NCI-H2029 (cell line): ENCODE measurements at places on chromosomes 2 and 18.

DNA sequence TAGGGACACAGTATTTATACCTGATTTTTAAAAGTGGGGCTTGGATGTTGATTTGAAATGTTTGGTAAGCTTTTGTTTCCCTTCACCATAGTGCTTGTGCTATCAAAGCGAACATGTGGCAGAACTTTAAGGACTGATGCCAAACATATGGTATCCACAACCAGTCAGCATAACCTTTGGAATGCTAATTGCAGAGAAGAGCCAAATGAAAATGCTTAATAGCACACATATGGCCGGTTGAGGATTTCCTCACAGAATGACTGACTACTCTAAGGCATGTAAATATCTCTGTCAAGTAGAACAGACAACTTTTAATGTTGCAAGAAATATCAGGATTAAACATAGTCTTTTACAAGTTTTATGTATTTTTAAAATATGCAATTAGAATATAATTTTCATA lies 120.9 kb upstream of the COL3A1 start:
- DNase-seq = no peak

DNA sequence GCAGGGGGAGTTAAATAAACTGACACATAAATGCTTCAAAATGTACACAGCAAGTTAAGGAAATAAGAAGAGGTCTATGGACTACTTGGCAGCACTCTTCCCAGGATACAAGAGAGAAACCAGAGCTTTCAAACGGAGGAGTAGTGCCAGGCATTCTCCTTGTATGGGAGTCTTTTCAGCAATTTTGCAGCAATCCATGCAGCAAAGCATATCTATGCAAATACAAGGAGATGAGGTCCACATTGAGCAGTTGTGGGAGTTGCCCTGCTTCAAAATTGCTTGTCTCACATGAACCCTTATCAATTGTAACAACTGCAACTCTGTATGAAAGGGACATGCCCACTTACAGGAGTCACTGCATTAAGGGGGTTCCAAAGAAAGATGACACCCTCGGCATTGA lies 37.8 kb downstream of the SCN9A start:
- DNase-seq = no peak

DNA sequence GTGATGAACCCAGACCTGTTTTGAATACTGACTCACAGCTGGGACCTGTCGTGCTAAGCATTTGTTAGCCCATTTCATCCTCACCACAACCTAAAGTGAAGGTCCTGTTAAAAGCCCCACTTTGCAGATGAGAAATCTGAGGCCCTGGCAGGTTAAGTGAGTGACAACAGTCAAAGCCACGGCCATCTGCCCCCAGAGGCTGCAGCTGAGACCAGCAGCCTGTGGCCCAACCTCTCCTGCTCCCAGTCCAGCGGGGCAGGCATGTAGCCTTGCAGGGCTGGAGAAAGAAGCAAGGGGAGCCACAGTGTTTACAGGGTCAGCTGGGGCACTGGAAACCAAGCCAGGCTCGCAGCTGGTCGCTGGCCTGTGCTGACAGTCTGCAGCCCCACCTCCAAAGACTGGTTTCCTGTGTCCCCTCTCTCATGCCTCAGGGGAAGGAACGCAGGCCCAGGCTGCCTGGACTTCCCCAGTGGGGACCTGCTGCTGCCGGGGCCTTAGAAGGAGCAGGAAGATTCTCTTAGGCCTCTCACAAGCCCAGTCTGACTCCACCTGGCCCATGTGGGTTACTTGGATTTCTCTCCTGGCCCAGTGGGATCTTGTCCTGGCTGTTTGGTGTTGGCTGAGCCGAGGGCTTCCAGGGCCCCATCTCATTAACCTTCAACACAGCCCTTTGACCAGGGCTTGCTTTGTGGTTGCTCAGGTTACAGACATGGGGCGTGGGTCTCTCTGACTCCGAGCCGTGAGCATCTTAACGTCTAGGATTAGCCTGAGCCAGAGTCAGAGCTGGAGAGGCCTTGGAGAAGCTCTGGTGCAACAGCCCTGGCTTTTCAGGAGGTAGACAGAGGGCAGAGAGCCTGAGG lies 1.7 kb downstream of the INPP5D start:
- DNase-seq = no peak

- DNase-seq = no peak
Measured at GRCh38 chr2:44531289-44531688, 169.5 kb downstream of the CAMKMT start.

GRCh38 chr18:21064347-21064746 lies 47.3 kb downstream of the ROCK1 start:
- no peak for DNase-seq

GRCh38 chr18:9079818-9080528 lies 22.5 kb upstream of the NDUFV2 start:
- DNase-seq = no peak

DNA sequence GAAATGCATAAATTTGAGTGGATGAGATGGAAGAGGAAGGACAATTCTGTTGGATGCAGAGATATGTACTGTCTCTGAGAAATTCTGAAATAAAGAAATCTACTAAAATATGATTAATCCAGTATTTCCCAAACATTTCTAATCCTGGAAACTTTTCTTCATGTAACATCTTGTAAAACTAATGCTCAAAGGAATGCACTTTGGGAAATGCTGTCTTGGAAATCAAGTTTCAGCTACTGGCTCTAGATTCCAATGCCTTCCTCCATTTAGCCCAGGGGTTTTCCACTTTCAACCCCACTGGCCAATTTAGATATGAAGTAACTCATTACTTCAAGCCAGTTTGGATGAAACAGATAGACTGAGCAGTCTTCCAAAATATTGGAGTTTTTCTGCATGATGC lies 355.1 kb downstream of the TXNL1 start:
- no peak for DNase-seq

DNA sequence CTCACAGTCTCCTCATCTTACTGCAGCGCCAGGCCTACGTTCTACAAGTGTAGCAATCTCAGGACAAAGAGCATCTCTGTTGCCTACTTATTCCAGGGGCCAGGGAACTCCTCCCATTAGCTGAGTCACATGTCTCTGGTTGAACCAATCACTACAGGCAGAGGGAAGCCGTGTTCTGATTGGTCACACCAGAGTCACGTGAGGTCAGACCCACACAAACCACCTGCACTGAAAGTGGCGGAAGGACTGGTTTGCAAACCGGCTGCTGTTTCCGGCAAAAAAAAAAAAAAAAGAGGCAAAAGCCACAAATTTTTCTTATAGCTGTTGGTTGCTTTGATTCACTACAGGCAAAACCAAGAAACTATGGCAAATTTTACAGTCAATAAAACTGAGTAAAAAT lies 21.9 kb upstream of the USP14 start:
- DNase-seq = no peak

- no peak for DNase-seq
Measured at GRCh38 chr2:196291426-196291825, 120.0 kb upstream of the STK17B start.

DNA sequence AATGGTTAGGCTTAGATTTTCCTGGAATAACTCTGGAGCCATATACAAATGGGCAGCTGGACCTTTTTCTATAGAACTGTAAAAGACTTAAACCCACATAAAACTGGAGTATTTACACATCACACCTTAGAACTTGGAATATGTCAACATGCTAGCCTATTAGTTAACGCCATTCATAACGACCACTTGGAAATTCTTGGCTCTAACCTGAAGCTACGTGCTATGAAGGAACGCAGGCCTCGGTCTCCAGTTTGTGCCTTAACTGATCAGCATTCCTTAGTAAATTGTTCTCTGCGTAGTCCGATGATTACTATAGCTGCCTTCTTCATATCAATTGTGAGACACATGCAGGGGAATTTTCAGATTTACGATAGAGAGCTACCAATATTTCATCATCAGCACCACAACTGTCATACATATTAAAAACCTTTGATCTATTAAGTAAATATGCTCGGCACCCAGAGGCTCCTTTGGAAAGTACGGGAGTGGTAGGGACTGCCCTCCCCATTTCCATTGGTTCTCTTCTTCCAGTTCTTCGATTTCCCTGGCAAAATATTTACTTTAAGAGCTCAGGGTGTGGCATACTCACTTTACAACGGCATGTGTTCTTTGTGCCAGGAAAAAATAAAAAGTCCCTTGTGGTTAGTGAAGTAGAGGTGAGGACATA lies 17.5 kb upstream of the CCL20 start:
- peak; percentile 21 for DNase-seq

GRCh38 chr2:23411752-23412431 lies 26.9 kb downstream of the KLHL29 start:
- no peak for DNase-seq

DNA sequence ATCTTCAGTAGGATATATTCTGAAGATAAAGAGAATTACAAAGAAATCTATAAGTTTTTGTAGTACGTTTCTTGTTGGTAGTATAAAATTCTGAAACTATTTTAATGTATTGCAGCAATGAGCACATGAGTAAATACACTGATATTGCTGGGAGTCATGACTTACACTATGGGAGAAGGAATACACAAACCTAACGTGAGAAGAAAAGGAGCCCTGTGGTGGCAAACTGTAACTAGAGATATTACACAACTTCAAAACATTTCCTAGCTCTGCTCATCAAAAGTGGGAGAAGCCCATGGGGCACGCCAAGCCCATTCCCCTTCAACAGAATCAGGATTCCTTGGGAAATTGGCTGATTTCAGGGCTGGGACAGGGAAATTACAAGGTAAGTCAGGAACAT lies 20.5 kb downstream of the SPIRE1 start:
- no peak for DNase-seq

- DNase-seq = peak; percentile 15
Measured at GRCh38 chr2:225008935-225009334, 33.3 kb downstream of the DOCK10 start.

DNA sequence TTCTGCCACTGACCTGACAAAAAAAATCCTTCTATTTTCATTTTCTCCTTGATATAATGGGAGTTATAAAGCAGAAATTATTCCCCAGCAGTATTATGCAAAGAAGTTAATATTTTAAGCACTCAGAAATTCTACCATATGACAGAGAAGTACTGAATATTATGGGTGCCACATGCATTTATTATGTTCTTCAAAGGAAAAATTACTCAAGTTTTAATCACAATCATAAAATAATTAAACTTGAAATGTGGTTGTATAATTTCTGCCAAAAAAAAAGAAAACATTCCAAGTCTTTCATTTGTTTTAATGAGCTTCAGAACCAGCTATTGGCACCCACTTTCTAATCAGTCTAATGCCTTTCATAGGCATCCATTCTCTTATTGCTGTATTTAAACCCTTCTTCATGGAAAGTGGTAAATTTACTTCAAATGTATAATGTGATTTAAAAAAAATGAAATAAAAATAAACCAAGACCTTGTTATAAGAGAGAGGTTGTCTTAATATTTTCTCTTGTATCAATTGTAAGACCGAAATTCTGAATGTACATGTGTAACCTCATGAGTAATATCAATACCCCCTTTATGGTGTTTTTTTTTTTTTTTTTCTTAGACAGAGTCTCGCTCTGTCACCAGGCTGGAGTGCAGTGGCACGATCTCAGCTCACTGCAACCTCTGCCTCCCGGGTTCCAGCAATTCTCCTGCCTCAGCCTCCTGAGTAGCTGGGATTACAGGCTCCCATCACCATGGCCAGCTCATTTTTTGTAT lies 302.3 kb downstream of the IRS1 start:
- no peak for DNase-seq

DNA sequence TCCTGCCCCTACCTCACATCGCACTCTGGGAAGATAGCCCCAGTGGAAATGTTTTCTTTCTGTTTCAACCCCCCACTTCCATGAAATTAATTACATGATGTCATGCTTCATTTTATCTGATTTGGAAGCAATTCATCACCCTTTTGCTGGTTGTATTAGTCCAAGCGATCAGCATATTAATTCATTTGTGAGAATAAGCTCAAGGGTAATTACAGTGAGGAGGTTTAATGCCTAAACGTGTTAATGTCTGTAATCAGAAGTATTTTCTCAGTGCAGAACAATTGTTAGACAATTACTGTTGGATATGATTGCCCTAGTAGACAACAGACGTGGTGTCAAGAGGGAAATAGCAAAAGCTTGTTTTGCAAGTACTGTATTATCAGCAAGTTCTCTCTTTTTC lies 746.3 kb downstream of the CPS1 start:
- no peak for DNase-seq

DNA sequence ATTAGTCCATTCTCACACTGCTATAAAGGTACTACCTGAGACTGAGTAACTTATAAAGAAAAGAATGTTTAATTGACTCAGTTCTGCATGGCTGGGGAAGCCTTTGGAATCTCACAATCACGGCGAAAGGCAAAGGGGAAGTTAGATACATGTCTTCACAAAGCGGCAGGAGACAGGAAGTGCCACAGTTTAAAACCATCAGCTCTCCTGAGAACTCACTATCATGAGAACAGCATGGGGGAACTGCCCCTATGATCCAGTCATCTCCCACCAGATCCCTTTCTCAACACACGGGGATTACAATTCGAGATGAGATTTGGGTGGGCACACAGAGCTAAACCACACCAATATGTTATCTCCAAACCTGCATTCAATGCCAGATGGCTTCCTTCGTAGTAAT lies 716.1 kb downstream of the DCC start:
- no peak for DNase-seq
